M059J (cell line): ENCODE measurements at places on chromosomes 7 and 10. TPM values are rescaled to one million over a fixed set of nuclear protein-coding genes. Genes with fewer than 3 reads are reported as not detected.

GRCh38 chr7:11239316-11239715 is 265.6 kb downstream of the PHF14 start:
- no peak for DNase-seq

The EIF5AL1 gene
- 0.59 and 1.7 TPM in 2 replicates for total RNA-seq

The FAS gene
- total RNA-seq, result 11.5 and 21.2 TPM in 2 replicates

GRCh38 chr10:62541811-62542210 is 167.6 kb downstream of the ZNF365 start:
- no peak for DNase-seq

The EBF3 gene
- not detected in 2 replicates for total RNA-seq

DNA sequence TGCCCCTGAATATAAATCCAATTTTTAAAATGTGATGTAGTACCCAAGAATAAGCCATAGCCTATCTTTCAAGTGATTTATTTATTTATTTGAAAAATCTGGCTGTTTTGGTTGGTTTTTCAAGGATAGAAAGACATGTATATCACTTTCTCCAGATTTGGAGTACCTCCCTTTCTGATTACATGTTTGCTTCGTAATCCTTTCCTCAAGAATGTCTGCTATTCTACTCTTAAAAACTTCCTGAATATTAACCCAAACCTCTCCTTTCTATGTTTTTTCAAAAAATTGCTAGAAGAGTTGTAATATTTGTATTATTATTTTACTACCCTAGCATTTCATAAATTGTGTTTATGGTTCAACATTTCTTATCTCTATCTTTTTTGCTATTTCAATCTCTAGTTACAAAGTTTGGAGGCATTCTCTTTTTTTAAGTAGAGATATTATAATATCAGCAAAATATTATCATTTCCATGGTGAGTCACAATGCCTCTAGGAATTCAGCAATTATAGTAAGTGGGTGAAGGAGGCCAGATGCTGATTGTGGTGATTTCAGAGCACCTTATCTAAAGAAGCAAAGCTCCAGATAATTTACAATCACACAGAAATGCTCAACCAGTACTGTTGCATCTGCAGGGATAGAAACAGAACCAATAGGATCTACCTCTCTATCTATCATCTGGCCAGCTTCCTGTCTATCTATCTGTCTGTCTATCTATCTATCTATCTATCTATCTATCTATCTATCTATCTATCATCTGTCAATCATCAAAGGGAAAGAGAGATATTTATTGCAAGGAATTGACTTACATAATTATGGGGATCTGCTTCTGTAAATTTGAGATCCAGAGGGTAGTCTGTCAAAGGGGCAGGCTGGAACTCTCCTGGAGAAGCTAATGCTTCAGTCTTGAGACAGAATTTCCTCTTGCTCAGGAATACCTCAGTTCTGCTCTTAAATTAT is 412.5 kb upstream of the SEMA3C start:
- DNase-seq, result peak; percentile 15

DNA sequence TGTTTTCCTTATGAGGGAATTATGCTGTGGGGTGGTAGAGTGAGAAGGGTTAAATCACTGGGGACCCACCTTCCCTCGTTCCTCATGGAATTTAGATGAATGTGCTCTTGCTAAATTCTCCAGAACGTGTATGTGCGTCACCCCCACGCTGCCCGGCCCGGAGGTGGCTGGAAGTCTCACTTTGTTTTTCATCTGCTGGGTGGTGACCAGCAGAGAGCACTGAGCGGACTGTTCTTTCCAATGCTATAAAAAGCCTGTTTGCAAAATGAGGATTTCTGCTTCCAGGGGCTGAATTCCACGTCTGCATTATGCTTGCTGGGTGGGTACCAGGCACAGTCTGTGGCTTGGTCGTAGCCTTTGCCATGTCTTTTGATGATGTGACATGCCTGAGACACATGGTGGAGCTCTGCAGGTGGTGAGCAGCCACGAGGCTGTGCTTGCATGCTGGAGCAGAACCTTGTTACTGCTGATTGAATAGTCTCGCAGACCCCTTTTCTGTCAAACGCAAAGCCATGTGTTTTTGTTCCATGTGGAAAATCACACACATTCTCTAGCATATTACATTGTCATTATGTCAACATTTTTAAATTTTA is 31.9 kb upstream of the INSYN2A start:
- DNase-seq, result no peak
